ENCODE measurements at places on chromosomes 12 and 14.

DNA sequence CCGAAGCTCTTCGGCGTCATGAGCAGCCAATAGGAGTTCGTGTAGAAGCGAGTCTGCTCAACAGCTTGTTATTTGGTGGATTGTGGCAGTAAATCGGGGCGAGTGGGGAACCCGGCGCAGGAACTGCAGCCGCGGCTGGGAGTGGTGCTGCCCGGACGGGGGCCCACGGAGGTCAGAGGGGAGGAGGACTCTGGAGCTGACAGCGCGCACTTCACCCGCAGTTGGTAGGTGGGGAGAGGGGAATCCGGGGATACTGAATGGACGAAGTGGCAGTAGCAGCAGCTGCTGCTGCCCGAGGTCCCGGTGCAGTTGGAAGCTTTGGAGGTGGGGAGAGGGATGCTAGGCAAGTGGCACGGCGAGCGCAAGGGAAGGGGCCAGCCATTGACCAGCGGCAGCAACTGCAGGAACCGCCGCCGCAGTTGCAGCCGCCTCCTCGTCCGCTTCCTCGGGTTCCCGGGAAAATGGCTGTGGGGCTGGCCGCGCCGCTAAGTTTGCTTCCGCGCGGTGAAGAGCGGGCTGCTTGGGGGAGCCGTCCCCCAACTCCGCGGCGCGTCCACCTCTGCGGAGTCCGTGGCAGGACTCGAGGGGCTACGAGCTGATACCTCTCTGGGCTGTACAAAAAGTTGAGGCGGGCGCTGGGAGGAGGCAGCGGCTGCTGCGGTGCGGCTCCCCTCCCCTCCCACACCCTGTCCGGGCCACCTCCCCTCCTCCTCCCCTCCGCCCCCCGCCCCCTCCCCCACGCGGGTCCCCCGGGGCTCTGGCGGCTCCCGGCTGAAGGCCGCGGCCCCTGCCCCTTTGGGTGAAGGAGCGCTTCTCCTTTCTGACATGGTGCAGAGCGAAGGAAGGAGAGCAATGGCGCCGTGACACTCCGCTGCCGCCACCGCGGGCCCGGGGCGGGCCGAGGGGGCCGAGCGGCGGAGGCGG, at the start of gene ARID4A:
Gene ARID4A, plus strand, starts transcription at position 79 of the 924 bp plus-strand sequence. CDS start 1,300 bp downstream, outside the sequence.
- peak; percentile 75 for DNase-seq

DNA sequence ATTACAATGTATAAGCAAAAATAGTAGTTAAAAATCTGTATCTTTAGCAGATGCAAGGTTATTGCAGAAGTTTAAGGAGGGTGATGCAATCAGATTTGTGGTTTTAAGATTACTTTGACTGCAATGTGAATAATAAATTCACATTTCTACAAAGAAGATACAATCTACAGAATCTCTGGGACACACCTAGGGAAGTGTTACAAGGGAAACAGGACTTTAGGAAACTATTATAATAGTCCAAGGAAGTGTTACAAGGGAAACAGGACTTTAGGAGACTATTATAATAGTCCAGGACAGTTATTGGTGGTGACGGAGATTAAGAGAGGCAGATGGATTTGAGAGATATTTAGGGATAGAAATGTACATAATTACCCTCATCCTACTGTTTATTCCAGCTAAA, 154.4 kb upstream of the GARIN6 start:
- DNase-seq = no peak

DNA sequence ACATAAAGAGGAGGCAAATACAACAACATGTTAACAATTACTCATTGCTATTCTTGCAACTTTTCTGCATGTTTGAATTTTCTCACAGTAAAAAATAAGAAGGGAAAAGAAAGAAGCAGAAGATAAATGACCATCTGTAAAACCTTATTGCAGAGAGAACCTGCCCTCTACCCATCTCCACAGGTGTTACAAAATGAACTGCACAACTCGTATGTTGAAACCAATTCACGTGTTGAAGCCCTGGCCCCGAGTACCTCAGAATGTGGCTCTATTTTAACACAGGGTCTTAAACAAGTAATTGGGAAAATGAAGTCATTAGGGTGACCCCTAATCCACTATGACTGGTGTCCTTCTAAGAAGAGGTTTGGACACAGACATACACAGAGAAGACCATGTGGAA, 39.5 kb downstream of the FOXN3 start:
- DNase-seq = no peak

GRCh38 chr14:31059152-31059924, 33.2 kb upstream of the STRN3 start:
- DNase-seq = peak; percentile 58

DNA sequence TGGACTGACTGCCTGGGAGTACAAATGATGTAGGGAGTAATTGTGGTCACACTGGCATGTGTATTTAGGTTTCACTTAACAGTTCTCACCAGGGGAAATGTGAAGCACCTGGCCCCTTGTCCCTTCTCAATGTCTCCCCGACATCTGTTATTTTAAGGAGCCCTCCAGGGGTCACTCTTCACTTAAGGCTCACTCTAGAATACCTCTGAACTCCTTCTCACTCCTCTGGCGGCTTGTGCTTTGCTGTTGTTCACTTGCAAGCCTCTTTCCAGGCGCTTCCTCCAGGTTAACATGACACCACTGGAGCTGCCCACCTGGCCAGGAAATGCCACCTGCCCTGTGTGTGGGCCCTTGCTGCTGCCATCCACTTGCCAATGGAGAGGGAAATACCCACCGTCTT, 56.5 kb upstream of the GZMB start:
- DNase-seq = no peak

GRCh38 chr12:108598553-108599250, 818 bp upstream of the TMEM119 start:
- DNase-seq = peak; percentile 26

DNA sequence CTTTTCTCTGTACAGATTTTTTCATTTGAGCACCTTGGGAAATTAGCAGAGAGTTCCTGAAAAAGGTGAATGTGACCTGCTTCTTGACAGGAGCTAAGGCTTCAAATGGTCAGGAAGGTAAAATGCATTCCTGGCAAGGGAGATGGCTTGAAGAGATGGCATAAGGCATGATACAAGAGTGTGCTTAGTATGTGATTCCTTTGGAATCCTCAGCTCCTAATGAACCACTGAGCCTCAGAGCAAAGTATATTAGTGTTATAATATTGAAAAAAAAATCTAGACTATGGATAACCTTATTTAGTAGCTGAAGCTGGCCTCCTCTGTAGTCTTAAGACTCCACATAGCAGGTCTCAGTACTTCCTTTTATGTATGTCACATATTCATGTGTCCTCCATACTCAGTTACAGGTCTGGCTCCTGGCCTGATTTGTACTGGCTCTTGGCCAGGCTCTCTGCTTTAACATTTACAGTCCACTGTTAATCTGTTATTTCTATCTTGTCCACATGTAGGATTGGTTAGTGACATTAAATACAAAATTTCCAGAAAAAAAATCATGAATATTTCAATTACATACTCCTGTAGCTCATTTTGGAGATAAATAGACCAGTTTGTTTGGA, 17.9 kb downstream of the TOGARAM1 start:
- no peak for DNase-seq

GRCh38 chr12:68785358-68785757, 22.6 kb upstream of the MDM2 start:
- DNase-seq = no peak

- DNase-seq = no peak
Measured at GRCh38 chr12:120264086-120264903, 1.2 kb downstream of the PXN start.

DNA sequence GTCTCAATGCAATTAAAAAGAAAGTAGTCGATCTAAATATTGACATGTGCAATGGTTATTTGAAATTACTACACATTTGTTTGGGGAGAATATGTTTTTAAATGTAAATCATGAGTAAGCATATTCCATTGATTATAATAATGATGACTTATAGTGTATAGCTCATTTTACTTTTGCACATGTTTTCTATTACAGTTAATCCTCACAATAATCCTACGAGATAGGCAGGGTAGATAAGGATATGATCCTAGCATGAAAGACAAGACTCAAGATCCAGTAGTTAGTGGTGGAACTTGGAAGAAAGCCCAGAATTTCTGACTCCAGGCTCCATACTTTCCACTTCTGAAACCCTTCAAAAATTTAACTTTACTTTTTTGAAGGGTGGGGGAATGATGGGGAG, 94.0 kb downstream of the NAV3 start:
- no peak for DNase-seq

- peak; percentile 80 for DNase-seq
Measured at GRCh38 chr14:50773632-50774541, 57.1 kb downstream of the NIN start.

GRCh38 chr12:52527121-52527800, 7.1 kb upstream of the KRT5 start:
- DNase-seq = no peak

DNA sequence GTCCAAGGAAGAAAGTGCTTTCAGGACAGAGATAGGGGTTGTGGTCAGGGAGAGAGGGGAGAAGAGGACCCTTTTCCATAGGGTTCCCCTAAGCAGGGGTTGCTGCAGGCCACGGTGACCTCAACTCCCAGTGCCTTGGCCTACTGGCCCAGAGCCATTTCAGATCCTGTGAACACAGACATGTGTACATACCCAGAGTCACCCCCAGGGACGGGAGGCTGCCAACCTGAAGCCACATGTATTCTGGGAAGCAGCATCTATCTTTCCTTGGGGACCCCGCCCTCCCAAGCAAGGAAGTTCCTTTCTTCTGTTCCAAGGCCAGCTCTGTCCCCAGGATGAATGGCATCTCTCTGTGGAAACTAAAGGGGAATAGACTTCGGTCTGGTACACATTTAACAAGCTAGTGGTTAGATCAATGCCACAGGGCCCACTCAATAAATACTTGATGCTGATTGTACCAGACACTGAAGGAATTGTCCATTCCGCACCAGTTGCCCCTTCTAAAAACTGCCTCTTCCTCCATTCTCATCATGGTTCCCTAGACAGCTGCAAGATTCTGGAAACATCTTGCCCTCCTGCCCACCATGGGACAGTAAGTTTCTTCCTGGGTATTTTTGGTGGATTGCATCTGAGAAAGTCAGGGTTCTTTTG, 25.2 kb upstream of the DGLUCY start:
- DNase-seq = no peak

- DNase-seq = no peak
Measured at GRCh38 chr12:107684990-107685359, 624 bp upstream of the PWP1 start.

DNA sequence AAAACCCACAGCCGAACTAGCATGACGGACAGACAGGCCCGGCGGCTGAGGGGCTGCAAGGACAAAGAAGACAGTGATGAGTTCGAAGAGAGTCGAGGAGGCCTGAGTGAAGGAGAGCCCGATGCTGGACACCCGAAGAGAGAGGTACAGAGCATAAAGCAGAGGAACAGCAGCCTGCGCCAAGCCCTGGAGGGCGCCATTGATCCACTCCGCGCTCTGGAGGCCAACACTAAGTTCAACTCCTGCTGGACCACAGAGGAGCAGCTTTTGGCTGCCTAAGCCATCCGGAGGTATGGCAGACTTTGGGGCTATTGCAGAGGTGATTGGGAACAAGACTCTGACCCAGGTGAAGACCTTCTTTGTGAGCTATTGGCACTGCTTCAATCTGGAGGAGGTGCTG, 7.8 kb upstream of the PLXNC1 start:
- DNase-seq = peak; percentile 55

- DNase-seq = peak; percentile 47
Measured at GRCh38 chr14:68780358-68781160, 12.3 kb downstream of the ZFP36L1 start.

DNA sequence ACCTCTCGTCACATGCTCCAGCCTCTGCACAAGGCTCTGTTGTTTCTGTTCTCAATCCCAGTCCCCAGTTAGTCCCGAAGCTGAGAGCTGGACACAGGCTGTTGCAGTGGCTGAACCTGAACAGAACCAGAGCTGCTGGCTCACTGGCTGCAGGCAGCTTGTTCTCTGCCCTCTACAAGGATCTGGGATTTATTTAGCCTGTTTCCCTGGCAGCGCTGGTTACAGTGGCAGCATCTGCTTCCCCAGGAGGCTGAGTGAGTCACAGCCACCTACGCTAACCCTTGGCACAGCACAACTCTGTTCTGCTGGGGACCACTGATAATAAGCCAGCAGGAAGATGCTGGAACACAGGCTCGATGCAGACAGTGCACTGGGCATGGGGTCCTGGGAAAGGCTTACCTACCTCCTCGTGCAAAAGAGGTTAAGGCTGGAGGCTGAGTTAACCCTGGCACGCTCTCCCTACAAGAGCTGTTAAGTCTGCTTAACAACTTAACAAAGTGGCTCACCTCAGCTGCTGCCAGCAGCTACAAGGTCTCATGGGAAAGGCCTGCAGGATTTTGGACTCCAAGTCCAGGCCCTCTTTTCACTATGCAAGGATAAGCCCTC, 299.6 kb downstream of the PCNX1 start:
- no peak for DNase-seq
